ENCODE measurements at places on chromosomes 6 and 20.

DNA sequence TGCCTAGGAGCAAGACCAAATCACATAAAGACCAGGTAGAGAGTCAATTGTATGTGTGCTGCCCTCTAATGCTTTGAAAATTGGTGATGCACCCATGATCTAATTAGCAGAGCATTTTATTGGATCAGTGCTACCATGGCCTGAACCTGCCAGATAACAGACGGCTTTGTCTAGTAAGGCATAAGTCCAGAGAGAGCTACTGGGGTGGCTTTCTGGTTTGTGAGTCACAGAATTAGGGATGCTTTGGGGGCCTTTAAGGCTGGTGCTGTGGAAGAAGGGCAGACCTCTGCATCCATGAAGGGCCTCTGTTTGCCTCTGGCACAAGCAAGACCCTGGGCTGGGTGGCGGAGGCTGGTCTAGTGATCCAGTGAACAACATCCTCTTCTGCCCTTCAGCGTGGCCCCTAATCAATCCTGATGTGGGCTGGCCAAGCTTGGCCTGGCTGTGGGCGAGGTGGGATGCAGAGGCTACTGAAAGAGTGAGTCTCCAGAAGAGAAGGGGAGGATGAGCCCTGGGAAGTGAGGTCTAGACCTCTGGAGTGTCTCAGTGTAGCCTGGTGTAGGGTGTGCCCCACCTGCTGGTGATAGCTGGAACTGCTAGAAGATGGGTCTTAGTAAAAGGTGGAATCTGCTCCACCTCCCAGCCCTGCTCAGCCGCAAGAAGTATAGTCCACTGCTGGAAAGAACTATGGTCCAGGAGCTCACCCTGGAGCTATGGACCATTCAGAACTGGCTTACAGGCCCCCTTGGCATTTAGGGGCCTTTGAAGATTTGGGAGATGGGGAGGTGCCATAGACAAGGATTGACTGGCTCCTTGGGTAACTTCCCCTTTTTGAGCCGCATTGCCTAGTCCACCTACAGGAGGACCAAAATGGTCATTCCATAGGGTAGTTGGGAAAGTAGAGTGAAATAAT, 36.7 kb upstream of the AAR2 start:
- DNase-seq, result peak; percentile 44

- no peak for DNase-seq
These were observed 45.7 kb downstream of the MYLIP start for GRCh38 chr6:16174416-16175078.

- DNase-seq, result no peak
These were observed 67.4 kb upstream of the HINT3 start for GRCh38 chr6:125888989-125889656.

DNA sequence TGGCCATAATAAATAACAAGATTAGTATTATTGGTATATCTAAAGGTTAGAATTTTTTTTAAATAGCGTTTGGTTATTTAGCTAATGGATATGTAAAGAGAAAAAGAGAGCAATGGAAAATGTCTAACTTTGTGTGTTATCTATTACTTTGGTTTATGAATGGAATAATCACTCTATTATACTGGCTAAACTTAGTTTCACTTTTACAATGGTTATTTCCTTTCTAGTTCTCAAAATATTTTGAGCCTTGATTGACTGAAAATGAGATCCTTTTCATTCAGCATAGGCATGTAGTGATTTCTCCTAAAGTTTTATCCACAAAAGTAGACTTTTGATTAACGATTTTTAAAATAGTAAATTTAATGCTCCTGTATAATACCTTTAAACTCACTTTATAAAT, 51.6 kb upstream of the MLIP start:
- DNase-seq, result no peak

DNA sequence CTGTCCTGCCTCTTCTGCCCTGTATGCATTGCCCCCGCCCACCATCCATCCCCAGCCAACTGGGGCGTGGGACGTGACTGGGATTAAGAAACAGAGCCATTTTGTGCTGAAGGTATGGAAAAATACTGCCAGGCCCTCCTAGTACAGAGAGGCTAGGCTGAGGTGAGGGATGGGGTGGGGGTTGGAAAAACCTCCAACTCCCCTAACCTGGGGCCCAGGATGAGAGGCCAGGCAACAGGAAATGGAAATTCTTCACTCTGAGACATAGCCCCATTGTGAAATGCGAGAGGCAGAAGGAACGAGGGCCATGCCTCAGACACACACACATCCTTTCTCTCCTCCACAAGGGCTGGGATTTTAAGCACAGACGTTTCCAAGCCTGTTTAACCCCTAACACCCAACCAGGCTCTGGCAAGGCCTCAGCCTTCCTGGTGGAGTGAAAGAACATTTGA, 19.9 kb downstream of the KCNK5 start:
- DNase-seq, result no peak

- no peak for DNase-seq
These were observed 121.3 kb downstream of the TFAP2B start for GRCh38 chr6:50939931-50940330.

- no peak for DNase-seq
These were observed 14.5 kb downstream of the STX16 start for GRCh38 chr20:58665606-58666005.

DNA sequence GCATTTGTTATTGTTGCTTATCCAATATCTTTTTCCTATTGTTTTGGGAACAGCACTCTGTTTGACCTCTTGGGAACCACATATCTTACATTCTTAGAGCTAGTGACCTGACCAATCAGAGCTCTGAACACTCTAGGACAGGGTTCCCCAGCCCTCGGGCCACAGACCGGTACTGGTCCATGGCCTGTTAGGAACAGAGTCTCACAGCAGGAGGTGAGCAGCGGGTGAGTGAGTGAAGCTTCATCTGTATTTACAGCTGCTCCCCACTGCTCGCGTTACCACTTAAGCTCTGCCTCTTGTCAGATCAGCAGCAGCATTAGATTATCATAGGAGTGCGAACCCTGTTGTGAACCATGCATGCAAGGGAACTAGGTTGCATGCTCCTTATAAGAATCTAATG, 226.0 kb upstream of the TSHZ2 start:
- DNase-seq, result no peak

DNA sequence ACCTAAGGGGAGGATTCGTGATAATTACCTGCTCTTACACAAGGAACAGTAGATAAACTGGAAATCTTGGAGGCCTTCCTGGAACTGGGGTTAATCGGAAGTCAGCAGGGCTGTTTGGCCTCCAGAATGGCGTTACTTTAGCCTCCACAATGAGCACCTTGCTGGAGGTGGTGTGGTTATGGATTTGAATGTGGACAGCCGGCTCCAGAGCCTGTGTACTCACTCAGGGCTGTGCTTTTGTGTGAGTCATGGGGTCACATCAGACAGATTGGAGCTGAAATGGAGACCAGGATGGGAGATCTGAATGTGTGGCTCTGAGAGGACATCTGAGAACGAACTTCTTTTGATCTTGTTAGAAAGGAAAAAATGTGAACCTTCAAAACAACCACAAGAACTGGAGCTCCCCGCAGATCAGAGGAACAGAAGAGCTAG, 30.4 kb downstream of the IGF2R start:
- DNase-seq, result no peak

- DNase-seq, result no peak
These were observed 84.7 kb upstream of the FBXL4 start for GRCh38 chr6:99032396-99032795.

GRCh38 chr6:128124713-128125112, 223.9 kb upstream of the THEMIS start:
- no peak for DNase-seq

- DNase-seq, result peak; percentile 43
These were observed 91.6 kb upstream of the RIPOR2 start for GRCh38 chr6:25027221-25027916.

DNA sequence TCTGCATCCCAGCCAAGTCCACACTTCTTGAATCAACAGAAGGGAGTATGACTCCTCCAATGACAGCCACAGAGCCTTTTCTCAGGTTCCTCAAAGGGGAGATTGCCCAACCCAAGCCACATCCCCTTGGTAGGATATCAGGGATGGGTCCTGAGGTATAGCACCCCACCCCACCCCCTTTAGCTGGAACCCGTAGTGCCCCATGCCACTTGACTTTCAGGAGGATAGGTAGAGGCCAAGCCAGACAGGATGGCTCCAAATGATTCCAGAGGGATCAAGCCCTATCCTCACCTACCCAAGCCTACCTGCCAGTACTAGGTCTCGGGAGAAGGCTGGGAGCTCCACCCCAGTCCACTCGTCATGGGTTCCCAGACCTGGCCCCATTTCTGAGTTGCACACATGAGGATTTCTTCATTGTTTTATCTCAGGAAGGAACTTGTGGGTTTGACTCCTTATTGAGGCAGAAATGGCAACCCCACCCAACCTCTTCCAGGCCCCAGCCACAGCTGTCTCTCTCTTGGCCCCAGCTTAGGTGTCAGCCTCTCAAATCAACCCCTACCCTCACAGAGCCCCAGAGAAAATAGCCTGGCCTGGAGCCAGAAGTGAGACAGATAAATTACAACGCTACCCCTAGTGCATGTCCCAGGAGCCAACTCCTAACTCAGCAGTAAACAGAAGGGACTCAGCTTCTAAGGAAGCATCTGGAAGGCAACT, 3.6 kb downstream of the CCND3 start:
- peak; percentile 29 for DNase-seq

GRCh38 chr20:40702504-40702903, 13.5 kb upstream of the MAFB start:
- DNase-seq, result no peak

GRCh38 chr20:25065625-25066338, 7.8 kb upstream of the ACSS1 start:
- peak; percentile 11 for DNase-seq

DNA sequence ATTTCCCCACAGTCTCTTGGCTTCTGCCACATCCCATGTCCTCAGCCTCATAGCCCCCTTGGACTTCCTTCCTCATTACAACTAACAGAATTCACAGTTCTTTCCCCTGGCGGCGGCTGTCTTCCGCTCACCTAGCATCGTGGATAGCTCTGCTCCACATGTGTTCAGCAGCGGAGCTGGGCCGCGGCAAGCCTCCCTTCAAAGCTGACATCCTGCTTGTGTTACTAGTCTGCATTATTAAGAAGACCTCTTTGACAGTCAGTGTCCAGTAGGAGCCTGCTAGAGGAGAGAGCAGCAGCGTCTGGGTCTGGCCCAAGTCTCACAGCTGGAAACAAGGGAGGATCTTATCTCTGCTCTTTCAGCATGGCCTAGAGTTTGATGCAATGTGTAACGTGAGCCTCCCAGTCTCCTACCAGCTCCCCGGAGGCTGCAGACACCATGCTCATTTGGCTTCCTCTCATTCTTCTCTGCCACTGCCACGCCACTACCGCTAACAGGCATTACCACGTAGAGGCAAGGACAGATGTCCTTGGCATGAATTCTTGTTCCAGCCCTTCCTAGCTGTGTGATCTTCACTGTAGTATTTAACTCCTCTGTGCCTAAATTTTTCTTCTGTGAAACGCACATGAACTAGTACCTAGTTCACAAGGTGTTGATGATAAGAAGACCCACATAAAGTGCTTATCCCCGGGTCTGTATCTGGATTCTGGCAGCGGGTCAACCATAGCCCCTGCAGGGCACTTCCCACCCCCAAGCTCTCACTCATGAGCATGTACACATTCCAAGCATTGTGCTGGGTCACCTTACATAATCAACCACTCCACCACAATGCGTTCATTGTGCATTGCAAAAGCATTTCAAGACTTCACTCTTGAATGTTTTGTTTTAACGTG, 107.1 kb upstream of the BACH2 start:
- no peak for DNase-seq

- no peak for DNase-seq
These were observed 10.5 kb upstream of the TBX18 start for GRCh38 chr6:84774985-84775284.

- DNase-seq, result no peak
These were observed 127.0 kb downstream of the PAK5 start for GRCh38 chr20:9711872-9712271.

- DNase-seq, result no peak
These were observed 420.6 kb upstream of the MMS22L start for GRCh38 chr6:97703661-97704060.

GRCh38 chr6:67393356-67393755, 1241.7 kb upstream of the ADGRB3 start:
- no peak for DNase-seq

DNA sequence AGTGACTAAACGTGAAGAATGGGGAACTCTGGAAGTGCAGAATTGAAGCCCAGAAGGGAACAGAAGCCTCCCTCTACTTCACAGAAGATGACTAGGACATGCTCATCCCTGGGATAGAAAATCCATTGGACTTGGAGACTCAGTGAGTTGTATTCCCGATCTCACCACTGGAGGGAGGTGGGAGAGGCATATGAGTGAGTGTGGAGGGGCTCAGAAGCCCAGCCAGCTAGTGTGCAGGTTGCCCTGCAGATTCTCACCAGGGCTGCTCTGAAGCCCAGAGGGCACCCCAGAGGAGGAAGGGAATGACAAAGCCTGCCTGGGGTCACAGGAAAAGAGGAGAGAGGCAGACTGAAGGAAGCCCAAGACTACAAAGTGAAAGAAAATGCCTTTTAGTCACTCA, 42.1 kb upstream of the HLA-E start:
- no peak for DNase-seq

DNA sequence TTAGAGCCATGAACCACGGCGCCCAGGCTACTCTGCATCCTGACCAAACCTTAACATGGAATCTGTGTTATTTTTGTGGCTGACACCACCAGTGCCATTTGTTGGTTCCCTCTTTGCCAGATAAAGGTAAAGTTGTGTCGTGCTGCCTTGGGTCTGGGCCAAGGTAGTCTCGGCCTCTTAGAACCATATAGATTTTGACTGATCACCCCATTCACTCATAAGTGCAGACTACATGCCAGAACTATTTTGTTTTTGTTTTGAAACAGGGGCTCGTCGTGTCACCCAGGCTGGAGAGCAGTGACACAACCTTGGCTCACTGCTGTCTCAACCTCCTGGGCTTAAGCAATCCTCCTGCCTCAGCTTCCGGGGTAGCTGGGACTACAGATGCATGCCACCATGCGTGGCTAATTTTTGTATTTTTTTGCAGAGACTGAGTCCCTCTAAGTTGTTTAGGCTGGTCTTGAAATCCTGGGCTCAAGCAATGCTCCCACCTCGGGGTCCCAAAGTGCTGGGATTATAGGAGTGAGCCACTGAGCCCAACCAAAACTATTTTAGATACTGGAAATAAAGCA, 19.2 kb upstream of the RIPOR3 start:
- no peak for DNase-seq

DNA sequence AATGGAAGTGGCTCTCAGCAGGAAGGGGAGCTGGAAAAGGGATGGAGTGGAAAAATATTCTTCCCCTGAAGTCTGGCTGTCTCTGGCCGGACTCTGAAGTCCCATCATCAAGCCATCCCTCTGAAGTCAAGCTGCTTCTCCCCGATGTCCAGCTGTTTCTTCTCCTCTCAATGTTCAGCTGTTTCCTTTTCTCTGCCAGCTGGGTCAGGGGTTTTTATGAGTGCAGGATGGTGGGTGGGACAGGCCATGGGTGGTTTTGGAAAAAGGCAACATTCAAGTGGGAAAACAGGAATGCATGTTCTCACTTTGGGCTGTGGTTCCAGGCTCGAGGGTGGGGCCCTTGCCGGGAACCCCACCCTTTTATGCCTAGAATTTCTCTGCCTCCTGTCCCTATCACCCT, 48.4 kb upstream of the FAM184A start:
- no peak for DNase-seq

- no peak for DNase-seq
These were observed 128.5 kb upstream of the ENPP5 start for GRCh38 chr6:46299253-46299652.

Data from activated CD4-positive, CD25-positive, alpha-beta regulatory T cell (primary cell).